Neural progenitor cell (in vitro differentiated cells): ENCODE measurements at places on chromosomes 3 and 15.
A peak's percentile ranks its signal among the peaks of the same experiment; 100 is the strongest.

DNA sequence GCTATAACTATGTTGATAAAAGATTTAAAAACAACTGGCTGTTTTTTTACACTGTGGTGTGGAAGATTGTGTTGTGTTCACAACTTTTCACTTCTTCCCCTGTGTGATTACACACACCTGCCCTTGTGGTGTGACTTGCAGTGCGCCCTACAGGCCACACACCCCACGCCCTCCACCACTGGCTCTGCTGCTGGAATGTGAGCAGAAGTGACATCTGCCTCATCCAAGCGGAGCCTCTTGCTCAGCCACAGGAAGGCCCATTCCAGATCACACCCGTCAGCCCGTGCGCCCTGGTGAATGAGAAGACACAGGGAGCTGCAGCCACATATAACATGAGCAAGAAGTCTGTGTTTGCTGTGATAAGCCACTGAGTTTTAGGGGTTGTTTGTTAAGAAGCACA is 7.0 kb downstream of the CCR2 start:
- DNase-seq, result no peak

DNA sequence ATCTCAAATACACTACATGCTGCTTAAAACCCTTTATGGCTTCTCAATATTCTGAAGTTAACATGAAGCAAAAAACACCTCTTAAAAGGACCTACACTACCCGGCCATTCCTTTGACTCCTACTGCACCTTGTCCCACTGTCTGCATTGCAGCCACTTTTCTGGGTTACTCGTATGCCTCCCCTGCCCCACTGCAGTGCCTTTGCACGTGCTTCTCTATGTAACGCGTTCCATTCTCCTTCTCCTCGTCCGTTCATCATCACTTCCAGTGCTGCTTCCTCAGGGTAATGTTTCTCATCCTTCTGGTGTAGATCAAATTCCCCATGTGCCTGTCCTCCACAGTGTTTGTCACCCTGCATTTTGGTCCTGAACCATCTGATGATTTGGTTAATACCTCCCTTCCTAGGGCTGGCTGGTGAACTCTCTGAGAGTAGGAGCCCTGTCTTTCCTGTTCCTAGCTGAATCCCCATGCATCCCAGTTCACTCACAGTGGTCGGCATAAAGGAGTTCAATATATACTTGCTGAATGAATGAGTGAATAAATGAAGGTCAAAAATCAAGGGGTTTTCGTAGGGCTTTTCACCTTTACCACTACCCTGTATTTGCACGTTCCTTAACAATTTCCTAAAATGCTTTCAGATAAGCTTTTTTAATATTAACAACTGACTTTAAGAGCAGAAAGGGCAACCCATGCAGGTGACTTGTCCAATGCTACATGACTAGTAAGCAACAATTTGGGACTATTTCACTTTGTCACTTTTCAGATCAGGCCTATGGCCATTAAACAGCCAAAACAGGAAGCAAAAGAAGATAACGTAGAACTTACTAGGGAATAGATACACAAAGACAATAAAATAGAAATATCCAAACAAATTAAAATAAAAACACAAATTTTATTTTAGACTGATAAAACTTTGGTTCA is 2.4 kb upstream of the STT3B start:
- no peak for DNase-seq

DNA sequence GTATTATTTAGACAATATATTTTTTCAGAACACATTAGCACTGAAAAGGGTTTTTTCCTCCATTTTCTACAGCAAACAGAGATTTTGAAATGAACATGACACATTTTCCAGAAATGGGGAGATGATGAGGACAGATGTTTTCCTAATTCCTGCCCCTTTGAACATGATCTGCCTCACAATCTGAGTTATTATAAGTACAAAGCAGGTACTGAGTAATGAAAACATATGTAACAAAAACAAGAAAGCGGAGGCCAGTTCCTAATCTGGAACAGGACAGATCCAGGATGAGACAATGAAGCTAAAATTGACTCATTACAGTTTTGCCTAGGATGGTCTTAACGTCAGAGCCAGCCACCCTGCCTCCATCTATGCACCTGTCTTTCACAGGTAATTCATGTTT is 642.8 kb upstream of the NR2F2 start:
- no peak for DNase-seq

- peak; percentile 79 for DNase-seq
Observed at GRCh38 chr3:138479438-138479863, 45.0 kb downstream of the ESYT3 start.

GRCh38 chr3:71288269-71288930 is 295.1 kb downstream of the FOXP1 start:
- no peak for DNase-seq

- DNase-seq, result no peak
Observed at GRCh38 chr3:58748024-58748423, 81.5 kb upstream of the FAM3D start.

DNA sequence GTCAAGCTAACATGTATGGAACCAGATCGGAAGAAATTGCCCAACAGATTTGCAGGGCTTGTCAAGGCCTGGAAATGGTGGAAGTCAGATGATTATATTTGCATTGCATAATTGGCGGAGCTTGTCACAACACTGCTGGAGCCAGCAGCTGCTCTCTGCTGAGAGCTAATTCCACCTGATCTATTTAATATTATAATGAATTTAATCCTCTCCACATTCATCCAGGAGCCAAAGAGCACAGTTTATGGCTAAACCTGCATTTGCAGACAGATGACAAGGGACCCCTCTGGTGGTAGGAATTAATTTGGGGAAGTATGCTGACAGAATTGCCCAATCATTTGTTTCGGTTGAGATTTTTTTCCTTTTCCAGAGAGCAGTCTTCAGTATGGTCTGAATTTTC is 730.2 kb downstream of the TUSC7 start:
- DNase-seq, result peak; percentile 60
